ENCODE measurements at places on chromosomes 12 and 14.
A peak's percentile ranks its signal among the peaks of the same experiment; 100 is the strongest.

DNA sequence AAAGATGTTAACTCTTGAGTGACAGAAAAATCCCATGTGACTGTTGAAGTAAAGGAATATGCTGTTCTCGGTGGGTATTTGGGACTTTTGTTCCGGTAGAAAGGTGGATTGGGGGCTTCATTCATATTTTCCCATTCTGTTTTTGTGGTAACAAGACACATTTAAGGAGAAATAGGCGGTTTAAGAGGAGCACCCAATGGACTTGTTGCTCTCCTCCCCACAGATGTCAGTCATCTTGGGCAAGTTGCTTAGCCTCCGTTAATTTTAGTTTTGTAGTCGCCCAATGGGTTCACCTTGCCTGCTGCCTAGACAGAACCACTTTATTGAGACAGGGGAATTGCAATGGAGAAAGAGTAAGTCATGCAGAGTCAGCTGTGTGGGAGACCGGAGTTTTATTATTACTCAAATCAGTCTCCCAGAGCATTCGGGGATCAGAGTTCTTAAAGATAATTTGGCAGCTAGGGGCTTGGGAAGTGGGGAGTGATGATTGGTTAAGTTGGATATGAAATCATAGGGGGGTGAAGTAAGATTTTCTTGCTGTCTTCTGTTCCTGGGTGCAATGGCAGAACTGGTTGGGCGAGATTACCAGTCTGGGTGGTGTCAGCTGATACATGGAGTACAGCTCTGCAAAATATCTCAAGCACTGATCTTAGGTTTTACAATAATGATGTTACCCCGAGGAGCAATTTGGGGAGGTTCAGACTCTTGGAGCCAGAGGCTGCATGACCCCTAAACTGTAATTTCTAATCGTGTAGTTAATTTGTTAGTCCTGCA is 50.3 kb downstream of the SLC38A1 start:
- no peak for DNase-seq

DNA sequence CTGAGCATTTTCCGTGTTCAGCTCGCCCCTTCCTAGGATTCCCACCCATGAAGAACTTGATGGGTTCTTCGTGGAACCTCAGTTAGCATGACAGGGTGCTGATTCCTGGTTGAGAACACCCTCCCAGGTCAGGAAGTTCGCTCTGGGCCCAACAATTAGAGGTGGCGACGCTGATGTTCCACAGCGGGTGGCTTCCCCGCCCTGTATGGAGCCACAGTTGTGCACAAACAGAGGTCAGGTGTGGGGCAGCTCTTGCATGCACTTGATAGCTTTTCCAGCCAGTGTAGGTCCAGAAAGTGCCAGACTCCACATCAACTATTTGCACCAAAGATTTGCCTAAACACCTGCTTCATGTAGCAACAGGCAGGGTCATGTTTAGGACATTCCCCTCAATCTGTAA is 788.2 kb downstream of the MED13L start:
- DNase-seq: no peak

DNA sequence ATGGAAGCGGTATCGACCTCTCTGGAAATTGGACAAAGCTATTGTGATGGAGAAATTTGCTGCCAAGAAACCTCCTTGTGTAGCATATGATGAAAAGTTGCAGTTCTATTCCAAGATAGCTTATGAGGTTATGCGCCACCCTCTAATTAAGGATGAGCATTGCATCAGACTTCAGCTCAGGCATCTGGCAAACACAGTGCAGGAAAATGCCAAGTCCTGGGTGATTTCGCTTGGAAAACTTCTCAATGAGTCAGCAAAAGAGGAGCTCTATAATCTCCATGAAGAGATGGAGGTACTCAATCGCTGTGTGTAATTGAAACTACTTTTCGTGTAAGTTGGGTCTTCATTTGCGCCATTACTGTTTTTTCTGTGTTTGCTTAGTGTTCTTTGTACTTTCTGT is 51.2 kb downstream of the DNAH10 start:
- no peak for DNase-seq

GRCh38 chr12:64325055-64325454 is 65.5 kb downstream of the C12orf56 start:
- no peak for DNase-seq

- no peak for DNase-seq
These were observed 309.1 kb downstream of the NRXN3 start for GRCh38 chr14:78479127-78479780.

DNA sequence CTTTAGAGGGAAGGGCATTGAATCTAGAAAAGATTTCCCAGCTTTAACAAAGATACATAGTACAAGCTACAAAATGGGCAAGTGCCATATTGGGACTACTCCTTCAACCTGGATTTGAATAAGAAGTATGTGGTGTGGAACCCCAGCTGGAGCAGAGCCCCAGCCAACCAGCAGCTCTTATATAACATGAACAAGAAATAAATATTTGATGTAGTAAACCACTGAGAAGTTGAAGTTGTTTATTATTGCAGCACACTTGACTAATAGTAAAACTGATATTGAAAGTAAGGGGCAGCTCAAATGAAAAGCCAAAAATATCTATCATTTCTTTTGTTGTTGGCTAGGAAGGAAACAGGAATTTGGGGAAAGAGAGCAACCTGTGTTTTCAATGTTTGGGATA is 701.8 kb downstream of the TMTC2 start:
- DNase-seq: no peak

GRCh38 chr14:70832561-70833305 is 23.4 kb upstream of the MAP3K9 start:
- DNase-seq: no peak

GRCh38 chr12:108890208-108890607 is 10.3 kb downstream of the DAO start:
- DNase-seq: no peak

- no peak for DNase-seq
These were observed 54.6 kb upstream of the ATF7IP start for GRCh38 chr12:14310866-14311265.

- DNase-seq: no peak
These were observed 60.2 kb upstream of the RTRAF start for GRCh38 chr14:51929166-51929565.

GRCh38 chr12:74229671-74230070 is 308.0 kb upstream of the ATXN7L3B start:
- DNase-seq: no peak

DNA sequence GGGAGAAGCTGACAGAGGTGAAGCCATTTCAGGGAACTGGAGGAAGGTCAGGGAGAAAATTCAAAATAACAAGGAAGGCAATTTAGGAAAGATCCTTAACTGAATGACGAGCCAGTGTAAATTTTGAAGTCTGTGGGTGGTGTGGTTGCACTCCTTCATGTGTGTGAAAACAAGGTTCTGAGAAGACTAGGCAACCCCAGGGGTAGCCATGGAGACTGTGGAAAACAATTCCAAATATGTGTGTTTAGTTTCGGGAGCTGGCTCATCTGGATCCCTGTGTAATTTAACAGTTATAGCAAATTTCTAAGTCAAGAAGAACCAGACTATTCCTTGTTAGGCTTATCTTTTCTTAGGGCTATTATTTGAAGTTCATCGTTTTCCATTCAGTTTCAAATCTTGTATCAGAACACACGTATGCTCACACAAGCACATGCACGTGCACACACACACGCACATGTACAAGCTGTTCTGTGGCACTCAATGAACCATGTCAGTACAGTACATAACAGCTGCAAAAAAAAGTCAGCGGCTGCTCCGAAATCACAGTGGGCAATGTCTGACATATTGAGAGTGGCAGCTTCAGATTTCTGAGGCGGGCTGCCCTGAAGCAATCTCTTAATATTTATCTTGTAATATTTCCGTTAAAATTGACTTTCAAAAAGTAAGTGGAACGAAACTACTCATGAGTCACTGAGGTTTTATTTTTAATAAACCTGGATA is 411.2 kb downstream of the AEBP2 start:
- no peak for DNase-seq

- DNase-seq: no peak
These were observed 51.8 kb upstream of the STK38L start for GRCh38 chr12:27192118-27192802.

DNA sequence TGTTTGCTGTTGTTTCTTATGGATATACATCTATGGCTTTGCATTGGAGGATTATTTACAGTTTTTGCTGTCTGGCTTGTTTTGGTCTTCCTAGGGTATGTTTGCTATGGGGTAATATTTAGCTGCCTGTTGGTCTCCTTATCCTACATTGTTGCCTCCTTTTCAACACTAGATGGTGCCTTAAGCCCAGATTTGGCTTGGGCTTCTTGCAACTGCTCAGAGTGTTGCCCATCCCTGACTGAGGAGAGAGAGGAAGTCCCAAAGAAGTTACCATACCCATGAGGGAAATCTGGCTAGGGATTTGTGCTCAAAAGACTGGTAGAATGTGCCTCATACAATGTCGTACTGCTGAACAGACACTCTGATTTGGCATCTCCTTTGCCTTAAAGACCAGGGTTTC is 94.6 kb upstream of the MUCL1 start:
- peak; percentile 39 for DNase-seq

DNA sequence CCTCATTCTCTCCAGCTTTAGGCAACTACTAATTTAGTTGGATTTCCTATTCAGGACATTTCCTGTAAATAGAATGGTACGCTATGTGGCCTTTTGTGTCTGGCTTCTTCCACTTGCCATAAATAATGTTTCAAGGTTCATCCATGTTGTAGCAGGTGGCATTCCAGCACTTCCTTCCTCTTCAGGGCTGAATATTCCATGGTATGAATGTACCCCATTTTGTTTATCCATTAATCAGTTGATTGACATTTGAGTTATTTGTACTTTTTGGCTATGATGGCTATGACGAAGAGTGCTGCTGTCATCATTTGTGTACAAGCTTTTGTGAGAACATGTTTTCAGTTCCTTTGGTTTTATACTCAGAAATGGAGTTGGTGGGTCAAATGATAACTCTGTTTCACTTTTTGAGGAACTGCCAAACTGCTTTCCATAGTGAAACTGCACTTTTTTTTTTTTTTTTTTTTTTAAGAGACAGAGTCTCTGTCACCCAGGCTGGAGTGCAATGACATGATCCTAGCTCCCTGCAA is 6.5 kb upstream of the CDK2AP1 start:
- DNase-seq: no peak

- DNase-seq: no peak
These were observed 6.1 kb upstream of the AAAS start for GRCh38 chr12:53327435-53328042.

DNA sequence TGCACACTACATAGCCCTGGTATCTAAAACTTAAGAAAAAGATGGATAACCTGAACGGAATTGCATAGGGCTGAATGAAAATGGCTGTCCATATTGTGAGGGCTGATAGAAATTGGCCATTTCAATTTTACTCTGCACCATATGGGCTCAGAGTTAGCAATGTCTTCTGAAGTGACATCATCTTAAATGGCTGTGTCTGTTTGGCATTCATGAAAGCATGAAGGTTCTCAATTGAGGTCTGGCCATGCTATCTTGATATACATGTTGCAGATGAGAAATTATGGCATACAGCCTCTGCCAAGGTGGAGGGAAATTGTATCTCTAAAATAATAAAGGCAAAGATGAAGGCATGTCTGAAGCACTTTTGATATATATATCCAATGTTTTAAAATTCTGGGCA is 226.0 kb upstream of the PDE3A start:
- no peak for DNase-seq

GRCh38 chr12:108875280-108875679 is 4.6 kb upstream of the DAO start:
- DNase-seq: no peak

DNA sequence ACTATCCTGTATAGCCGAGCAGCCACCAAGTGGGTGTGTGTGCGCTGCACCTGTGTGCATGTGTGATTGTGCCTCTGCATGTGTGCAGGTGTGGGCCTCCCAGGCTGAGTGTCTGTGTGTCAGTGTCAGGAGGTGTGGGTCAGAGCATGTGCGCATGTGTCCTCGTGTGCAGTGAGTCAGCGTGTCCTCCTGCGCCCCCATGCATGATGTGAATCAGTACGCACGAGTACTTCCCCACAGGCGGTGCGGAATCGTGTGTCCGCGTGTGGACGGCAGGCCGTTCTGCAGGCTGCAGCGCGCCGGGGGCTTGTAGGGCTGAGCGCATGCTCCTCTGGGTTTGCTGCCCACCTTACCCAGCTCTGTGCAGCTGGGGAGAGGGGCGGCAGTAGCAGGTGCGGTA is 34.2 kb downstream of the DTX1 start:
- no peak for DNase-seq

DNA sequence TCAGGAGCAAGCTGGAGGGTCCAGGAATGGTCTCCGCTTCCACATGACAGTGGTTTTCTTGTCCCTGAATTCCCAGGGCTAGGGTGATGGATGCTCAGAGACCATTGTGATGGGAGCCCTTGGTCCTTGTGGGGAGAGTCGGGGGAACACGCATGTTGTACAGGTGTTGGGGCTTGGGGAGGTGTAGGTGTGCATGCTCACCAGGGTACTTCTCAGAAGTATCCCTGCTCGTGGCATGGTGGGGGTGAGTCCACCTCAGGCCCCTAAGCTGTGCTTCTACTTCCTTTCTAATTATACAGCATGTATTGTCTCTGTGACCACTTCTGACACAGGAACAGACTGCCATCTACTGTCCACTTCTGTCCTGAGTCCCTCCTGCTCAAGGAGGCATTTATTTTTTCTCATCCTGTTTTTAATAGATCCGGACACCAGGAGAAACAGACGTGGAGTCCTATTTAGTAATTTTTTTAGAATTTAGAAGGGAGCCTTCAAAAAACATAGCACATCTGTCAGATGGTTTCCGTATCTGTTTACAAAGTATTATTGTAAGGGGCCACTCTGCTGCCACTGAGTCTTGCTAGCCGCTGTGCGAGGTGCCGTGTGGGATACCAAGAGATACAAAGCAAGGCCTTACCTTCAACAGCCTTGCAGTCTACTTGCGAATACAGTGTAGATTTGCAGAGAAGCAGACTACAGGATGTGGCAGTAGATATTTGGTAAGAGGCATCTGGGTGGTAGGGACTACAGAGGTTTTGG is 10.5 kb downstream of the NTF3 start:
- DNase-seq: no peak

- DNase-seq: no peak
These were observed 219.9 kb upstream of the ARID2 start for GRCh38 chr12:45509621-45510020.

- DNase-seq: no peak
These were observed 7.6 kb upstream of the SLC25A21 start for GRCh38 chr14:37179896-37180502.

- DNase-seq: no peak
These were observed 8.3 kb downstream of the FMNL3 start for GRCh38 chr12:49698619-49699545.

- no peak for DNase-seq
These were observed 2.1 kb upstream of the C14orf180 start for GRCh38 chr14:104577426-104577825.

- no peak for DNase-seq
These were observed 206.6 kb upstream of the PRMT8 start for GRCh38 chr12:3284405-3284804.

GRCh38 chr14:86915406-86915805 is 1077.6 kb downstream of the GALC start:
- no peak for DNase-seq

GRCh38 chr14:76987956-76988520 is 40.5 kb downstream of the IRF2BPL start:
- DNase-seq: no peak

DNA sequence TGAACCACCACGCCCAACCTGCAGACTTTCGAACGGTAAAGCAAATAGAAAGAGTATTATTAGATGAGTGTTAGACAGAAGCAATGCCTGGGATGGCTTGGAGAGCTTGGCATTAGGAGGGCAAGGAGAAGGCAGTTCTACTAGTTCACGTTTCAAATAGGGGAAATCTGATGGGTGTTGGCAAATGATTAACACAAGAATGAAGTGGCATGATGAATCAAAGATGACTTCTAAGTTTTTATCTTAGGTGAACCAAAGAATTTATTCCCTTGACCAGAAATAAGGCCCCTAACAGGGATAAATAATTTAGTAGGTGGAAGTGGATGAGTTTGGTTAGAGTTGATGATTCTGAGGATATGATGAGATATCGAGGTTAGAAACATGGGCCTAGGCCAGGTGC is 38.5 kb downstream of the DRAM1 start:
- DNase-seq: no peak

Measured in CD4-positive, alpha-beta T cell (primary cell).